ENCODE measurements at places on chromosomes 13 and 19.

GRCh38 chr13:71787414-71787813, 79.6 kb downstream of the DACH1 start:
- no peak for DNase-seq

DNA sequence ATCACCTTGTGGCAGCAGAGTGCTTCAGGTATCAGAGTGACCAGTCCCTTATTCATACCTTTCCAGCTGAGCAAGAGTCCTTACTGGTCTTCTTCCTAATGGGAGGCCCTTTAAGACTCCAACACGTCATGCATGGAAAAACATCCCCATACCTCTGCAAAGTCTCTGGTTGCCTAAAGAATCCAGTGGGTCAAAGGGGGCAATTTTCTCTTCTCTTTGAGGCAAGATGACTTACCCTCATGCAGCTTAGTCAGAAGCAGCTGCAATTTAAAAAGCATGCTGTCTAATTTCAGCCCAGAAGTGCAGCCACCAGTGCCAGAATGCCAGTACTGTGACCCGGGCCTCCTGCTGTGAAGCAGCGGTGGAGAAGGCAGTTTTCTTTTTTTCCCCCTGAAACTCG, 18.7 kb downstream of the PPP5C start:
- DNase-seq = no peak

DNA sequence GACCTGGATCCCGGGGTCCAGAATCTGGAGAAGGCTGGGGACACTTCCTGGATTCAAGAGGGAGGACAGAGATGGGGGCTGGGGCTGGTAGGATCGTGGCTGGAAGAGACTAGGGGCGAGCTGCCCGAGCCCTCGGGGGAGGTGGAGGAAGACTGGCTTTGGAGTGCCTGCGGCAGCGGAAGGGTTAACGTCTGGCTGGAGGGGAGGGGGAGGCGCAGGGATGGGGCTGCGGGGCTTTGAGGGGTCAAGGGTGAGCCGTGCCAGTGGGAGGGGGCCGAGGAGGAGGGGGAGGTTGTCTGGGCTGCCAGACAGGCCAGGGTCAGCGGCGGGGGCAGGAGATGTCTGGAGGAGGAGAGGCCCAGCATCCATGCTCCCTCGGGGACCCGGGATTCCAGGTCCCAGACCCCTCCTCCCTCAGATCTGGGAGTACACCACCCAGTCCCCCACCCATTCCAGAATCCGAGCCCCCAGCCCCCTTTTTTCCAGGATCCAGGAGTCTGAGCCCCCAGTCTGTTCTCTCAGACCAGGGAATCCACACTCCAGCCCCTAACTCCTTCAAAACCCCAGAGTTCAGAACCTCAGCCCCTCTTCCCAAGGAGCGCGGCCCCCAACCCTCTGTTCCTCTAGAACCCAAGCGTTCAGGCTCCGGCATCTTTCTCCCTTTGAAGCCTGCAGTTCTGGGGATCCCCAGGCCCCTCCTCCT, 3.2 kb upstream of the SPACA6 start:
- DNase-seq = no peak

GRCh38 chr13:37686501-37686900, 87.9 kb upstream of the POSTN start:
- DNase-seq = no peak

DNA sequence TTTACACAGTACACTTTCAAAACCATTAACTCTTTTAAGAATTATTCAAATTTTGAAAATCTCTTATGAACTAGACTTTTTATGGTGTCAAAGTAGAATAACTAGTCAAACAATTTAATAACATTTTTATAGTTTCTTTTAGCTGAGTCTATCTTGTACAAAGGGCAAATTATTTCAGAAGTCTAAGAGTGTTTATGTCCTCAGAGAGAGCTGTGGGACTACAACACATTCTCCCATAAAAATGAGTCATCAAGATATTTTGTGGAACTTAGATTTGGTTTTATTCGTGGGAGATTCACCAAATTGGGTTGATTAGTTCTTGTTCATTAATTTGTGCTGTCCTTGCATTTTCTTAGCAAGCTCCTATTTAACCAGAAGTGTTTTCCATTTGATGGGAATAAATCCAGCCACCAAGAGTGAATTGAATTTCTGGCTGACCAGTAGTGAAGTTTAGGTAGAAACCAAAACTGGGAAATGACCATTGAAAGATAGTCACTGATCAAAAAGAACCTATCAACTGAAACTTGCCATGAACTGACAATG, 291.0 kb downstream of the DLEU7 start:
- no peak for DNase-seq

DNA sequence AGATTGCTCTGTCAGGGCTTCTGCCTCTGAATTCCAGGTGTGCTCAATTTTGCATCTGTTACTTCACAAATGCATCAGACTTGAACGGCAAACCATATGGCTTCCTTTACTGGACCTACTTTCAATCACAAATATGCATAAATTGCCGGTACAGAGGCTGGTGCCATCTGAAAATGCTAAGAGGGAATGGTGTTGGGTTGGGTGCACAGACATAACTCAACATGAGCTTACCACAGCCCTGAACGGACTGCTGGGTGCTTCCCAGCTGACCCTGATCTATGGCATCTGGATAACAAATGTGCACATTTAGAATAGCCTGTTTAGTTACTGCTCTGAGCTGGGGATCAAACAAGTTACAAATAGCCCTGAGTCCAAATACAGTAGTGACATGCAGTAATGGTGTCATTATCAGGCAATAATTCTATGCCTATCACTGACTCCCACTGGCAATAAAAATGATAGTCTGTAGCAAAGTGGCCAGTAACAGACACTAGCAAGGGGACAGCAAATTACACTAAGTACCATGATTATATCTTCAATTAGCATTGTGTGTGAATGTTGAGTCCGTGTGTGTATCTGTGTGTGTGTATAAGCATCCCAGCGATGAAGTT, 927.3 kb downstream of the DIAPH3 start:
- DNase-seq = no peak

DNA sequence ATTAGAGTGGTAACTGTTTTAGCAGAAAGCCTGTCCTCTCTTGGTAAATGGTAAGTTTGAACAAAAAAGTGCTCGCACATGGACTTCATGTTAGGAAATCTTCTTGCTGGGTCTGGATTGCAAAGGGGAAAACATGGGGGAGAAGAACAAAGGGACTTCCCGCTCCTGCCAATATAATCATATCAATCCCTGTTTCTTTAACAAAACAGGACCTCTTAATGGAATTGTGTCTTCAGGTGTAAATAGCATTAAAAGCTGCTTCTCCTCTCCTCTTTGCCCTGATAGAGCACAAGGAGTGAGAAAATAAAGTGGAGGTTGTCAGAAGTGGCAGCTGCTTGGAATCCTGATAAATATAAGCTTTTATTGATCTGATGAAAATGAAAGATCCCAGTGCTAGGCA, 20.4 kb upstream of the ZNF536 start:
- no peak for DNase-seq
